ENCODE measurements at places on chromosomes 2 and 18.
A peak's percentile ranks its signal among the peaks of the same experiment; 100 is the strongest.

GRCh38 chr2:129905664-129906081 is 73.8 kb upstream of the RAB6C start:
- no peaks in the 10 kb centered on the region for H3K36me3 ChIP-seq
- H3K27me3 ChIP-seq: no peaks in the 10 kb centered on the region
- no peaks in the 10 kb centered on the region for H3K4me1 ChIP-seq
- no peak for DNase-seq

GRCh38 chr2:63723709-63724108 is 118.0 kb upstream of the UGP2 start:
- H3K36me3 ChIP-seq: no peaks in the 10 kb centered on the region
- no peaks in the 10 kb centered on the region for H3K4me1 ChIP-seq
- no peak overlapping the region for H3K27ac ChIP-seq
- no peak overlapping the region for H3K4me3 ChIP-seq

- no peak overlapping the region for H3K27ac ChIP-seq
- H3K4me3 ChIP-seq: no peak overlapping the region
- H3K27me3 ChIP-seq: no peaks in the 10 kb centered on the region
- no peaks in the 10 kb centered on the region for H3K4me1 ChIP-seq
- no peak for DNase-seq
These were observed 130.6 kb downstream of the CLIP4 start for GRCh38 chr2:29245742-29246382.

DNA sequence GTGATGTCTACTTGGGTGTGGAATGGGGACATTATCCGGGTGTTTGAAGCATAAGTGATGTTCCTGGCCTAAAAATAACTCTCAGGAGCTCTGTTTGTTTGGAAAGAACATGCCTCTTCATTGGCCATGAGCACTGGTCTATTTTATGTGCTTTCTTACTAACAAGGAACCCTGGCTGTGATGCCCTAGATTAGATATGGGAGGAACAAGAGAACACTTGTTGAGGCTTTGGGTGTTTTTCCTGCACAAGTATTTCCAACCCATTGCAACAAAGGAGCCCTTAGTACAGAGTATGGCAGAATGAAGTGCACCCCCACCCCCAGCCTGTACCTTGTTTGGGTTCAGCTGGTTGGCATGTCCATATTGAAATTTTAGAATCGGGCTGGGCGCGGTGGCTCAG is 95.9 kb downstream of the SLC4A3 start:
- H3K36me3 ChIP-seq: no peaks in the 10 kb centered on the region
- DNase-seq: no peak

DNA sequence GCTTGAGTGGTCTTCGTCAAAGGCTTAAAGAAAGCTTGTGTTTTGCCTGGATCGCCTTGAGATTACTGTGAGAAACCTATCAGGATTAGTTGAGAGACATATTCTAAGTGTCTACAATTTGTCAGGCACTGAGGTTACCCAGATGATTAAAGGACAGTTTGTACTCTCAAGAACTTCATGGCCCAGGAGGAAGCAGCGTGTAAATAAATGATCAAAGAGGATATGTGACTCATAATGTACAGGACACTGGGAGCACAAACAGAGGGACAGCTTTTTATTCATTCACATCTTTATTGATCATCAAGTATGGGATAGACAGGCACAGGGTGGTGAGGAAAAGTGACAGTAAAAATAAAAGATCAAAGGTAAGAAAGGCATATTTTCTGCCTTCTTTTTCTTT is 152.6 kb upstream of the FSHR start:
- H3K4me3 ChIP-seq: no peak overlapping the region
- H3K4me1 ChIP-seq: no peaks in the 10 kb centered on the region
- H3K36me3 ChIP-seq: no peaks in the 10 kb centered on the region
- DNase-seq: no peak
- H3K27ac ChIP-seq: no peak overlapping the region

DNA sequence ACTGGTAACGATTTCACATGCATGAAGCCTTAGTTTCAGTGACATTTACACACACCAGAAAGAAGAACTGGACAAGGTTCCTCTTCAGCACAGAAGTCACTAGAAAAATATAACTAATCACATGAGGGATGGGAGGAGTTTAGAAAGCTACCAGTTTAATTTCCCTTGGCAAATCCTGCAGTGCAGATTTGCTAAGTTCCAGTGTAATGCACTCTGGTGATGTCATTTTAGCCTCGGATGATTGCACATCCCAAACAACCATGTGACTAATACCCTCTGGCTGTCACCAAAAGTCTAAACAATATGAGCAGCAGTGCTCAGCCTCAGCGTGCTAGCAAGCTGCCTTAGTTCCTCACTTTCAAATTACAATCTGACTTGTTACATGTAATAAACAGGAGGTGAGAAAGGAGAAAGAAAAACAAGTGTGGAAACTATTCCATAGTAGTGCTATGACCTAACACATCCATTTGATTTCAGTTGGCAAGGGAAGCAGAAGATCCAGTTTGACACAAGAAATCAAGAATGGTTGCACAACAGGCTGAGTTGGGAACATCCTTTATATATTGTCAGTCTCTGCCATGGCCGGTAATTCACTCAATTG is 35.3 kb upstream of the PPP1CB start:
- no peaks in the 10 kb centered on the region for H3K36me3 ChIP-seq

DNA sequence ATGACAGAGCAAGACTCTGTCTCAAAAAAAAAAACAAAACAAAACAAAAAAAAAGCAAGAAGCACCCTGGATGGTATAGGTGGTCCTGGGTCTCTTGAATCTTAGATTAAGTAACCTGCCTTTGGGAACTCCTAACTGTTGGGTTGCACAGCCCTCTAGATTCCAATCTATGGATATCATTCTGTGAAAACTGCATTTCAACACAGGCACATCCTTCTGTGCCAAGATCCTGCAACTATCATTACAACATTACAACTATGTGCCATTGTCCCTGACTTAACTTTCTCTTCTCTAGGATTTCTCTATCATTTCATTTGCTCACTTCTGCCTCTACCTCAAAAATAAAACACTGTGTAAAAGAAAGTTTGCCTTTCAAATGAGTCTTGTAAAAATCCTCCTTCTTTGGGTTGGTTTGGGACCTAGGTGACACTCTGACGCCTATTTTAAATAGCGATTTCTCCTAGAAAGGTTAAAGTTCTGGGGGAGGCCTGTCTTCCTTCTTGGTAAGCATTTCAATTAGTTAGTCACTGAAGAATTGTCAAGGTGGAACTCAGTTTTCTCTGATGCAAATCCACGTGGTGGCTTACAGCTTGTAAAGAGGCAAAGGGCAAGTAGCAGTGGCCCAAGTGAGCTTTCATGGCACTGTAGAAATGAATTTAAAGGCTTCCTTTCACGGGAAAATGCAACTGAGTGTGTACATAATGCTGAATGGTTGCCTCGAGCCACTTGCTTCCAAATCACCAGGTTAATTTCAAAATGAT is 9.2 kb downstream of the LGALSL start:
- peaks cover 20% of the 10 kb centered on the region for H3K36me3 ChIP-seq
- DNase-seq: no peak
- H3K4me1 ChIP-seq: no peaks in the 10 kb centered on the region
- no peak overlapping the region for H3K27ac ChIP-seq
- no peaks in the 10 kb centered on the region for H3K27me3 ChIP-seq

- no peak overlapping the region for H3K4me3 ChIP-seq
- H3K27me3 ChIP-seq: no peaks in the 10 kb centered on the region
- H3K27ac ChIP-seq: no peak overlapping the region
- DNase-seq: no peak
- no peaks in the 10 kb centered on the region for H3K36me3 ChIP-seq
These were observed 120.0 kb upstream of the STK17B start for GRCh38 chr2:196291426-196291825.

GRCh38 chr2:229350883-229351282 is 79.8 kb upstream of the PID1 start:
- no peaks in the 10 kb centered on the region for H3K36me3 ChIP-seq
- DNase-seq: no peak
- H3K27ac ChIP-seq: no peak overlapping the region
- no peaks in the 10 kb centered on the region for H3K4me1 ChIP-seq

- no peak overlapping the region for H3K27ac ChIP-seq
- H3K27me3 ChIP-seq: no peaks in the 10 kb centered on the region
- no peaks in the 10 kb centered on the region for H3K4me1 ChIP-seq
- H3K4me3 ChIP-seq: no peak overlapping the region
- peaks cover 82% of the 10 kb centered on the region for H3K36me3 ChIP-seq
These were observed 26.7 kb downstream of the GPC1 start for GRCh38 chr2:240462073-240462706.

DNA sequence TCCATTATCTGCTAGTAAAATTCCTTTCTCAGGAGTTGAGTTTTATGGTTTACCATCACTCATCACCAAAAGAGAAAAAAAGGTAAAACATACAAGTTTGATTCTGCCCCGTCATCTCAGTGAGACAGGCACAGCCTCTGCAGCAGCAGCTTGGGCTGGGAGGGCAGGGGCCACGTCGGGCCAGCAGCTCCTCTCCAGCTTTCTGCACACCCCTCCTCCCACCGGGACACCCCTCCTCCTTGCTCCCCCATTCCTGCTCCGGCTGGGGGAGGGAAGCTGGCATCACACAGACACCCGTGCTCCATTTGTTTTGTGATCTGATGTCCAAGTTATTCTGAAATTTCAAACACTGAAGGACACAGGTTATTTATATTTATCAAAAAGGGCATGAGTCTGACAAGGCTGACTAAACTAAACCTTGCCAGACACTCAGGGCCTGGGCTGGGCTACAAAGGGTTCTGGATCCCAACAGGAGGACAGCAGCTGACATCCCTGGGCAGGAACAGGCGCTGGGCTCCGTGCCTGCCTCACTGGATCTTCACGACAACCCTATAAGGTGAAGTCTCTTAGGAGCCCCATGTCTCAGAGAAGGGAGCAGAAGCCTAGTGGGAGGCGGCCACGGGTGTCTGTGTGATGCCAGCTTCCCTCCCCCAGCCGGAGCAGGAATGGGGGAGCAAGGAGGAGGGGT is 71.4 kb downstream of the HDAC4 start:
- DNase-seq: no peak
- H3K4me1 ChIP-seq: peaks cover 53% of the 10 kb centered on the region
- H3K27me3 ChIP-seq: no peaks in the 10 kb centered on the region
- no peaks in the 10 kb centered on the region for H3K36me3 ChIP-seq
- no peak overlapping the region for H3K4me3 ChIP-seq

GRCh38 chr2:60840880-60841279 is 40.5 kb upstream of the REL start:
- no peaks in the 10 kb centered on the region for H3K27me3 ChIP-seq
- no peaks in the 10 kb centered on the region for H3K36me3 ChIP-seq
- H3K4me1 ChIP-seq: no peaks in the 10 kb centered on the region
- H3K27ac ChIP-seq: no peak overlapping the region
- no peak for DNase-seq

DNA sequence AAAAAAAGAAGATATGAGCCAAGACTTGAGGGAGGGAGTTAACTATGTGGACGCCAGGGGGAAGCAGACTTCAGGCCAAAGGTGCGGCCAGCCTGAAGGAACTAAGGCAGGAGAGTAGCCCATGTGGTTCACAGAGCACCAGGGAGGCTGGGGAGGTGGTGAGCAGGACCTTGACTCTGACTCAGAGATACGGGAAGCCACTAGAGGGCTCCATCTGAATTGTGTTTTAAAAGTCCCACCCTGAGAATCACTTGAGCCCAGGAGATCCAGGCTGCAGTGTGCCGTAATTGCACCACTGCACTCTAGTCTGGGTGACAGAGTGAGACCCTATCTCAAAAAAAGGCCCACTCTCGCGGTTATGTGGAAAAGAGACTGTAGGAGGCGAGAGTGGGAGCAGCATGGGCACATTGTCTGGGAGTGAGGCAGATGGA is 12.3 kb downstream of the CEP192 start:
- no peak overlapping the region for H3K27ac ChIP-seq
- H3K4me1 ChIP-seq: peaks cover 22% of the 10 kb centered on the region
- H3K27me3 ChIP-seq: no peaks in the 10 kb centered on the region
- H3K4me3 ChIP-seq: no peak overlapping the region
- DNase-seq: no peak
- H3K36me3 ChIP-seq: no peaks in the 10 kb centered on the region

DNA sequence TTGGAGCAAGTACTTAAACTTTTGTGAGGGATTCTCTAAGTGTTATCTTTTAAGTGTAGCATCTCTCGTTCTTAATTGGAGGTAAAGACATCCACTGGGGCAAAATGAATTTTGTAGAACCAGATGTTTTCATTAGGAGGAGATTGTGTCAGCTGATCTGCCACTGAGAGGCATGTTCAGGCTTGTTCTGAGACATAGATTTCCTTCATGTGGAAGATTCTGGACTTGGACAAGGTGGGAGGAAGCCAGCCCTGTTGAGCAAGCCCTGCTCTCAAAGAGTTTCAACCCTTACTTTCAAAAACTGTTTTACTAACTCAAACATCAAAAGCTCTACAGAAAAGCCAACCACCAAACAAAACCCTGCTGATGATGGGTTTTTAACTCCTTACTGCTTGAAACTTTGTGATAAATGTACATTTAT is 6.5 kb downstream of the MAP4K4 start:
- no peak overlapping the region for H3K4me3 ChIP-seq
- peak overlapping the region; percentile 28 for H3K27ac ChIP-seq
- no peaks in the 10 kb centered on the region for H3K36me3 ChIP-seq
- peaks cover 31% of the 10 kb centered on the region for H3K4me1 ChIP-seq
- no peaks in the 10 kb centered on the region for H3K27me3 ChIP-seq
- no peak for DNase-seq

- H3K4me3 ChIP-seq: no peak overlapping the region
- no peaks in the 10 kb centered on the region for H3K4me1 ChIP-seq
- no peak overlapping the region for H3K27ac ChIP-seq
- H3K27me3 ChIP-seq: no peaks in the 10 kb centered on the region
These were observed 19.1 kb upstream of the ACMSD start for GRCh38 chr2:134819334-134819733.

DNA sequence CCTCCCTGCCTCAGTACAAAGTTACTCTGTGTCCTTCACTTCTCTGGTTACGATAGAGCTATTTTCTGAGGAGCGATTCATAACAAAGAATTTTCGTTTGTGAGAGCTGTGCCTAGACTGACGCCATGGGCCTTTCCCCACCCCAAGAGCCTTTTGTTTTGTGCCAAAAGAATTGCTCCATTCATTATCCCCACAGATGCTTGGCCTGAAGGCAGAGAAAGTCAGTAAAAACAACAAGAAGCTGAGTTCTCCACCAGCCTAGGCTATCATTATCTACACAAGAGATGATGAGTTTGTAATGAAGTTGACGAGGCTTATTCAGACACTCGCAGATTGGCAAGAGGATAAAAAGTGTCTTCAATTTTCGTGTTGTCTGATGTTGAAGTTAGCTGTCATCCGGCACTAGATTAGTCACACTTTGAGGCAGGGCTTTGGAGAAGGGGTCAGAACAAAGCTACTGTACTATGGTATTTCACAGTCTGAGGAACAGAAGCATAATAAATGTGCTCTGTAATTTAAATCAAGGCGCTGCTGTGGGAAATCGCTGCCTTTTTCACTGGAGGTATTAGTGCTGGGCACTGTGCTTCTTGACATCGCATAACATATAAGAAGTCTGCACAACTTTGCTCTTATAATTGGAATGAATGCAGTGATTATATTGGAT is 278.4 kb upstream of the FIGN start:
- no peaks in the 10 kb centered on the region for H3K36me3 ChIP-seq
- no peaks in the 10 kb centered on the region for H3K27me3 ChIP-seq
- peak overlapping the region; percentile 42 for H3K27ac ChIP-seq
- H3K4me1 ChIP-seq: no peaks in the 10 kb centered on the region
- peak overlapping the region; percentile 38 for H3K4me3 ChIP-seq

All from tibial nerve (tissue), 4 donors.